ENCODE measurements at places on chromosomes 11 and 22. TPM values are rescaled to one million over a fixed set of nuclear protein-coding genes. Genes with fewer than 3 reads are reported as not detected.
A peak's percentile ranks its signal among the peaks of the same experiment; 100 is the strongest.

DNA sequence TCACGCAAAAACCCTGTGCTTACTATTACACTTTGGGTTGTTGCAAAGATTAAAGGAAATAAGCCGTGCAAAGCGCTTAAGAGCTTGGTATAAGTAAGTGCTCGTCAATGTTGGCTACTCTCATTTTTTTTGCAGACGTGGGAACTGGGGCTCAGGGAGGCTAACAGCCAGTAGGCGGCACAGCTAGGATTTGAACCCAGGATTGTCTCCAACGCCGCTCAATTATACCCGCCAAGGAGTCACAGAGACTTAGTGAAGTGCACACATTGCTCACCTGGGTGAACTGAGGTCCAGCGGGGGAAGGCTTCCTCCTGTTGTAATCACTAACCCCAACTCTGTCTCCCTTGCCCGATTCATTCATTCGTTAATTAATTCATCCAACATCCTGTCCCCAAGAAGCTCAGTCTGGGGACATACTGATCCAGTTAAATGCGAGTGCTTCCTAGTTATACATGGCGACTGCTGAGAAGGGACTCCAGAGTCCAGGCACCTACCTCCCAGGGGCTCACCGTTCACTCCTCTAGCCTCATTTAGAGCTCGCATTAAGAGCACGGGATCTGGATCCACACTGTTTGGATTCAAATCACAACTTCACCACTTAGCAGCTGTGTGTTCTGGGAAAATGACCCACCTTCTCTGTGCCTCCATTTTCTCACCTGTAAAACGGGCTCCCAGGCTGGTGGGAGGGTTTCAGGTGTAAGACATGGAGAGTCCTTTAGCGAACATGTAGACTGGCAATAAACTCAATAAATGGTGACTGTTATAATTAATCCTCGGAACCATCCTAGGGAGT lies 838 bp upstream of the MTFP1 start:
- peak overlapping the region; percentile 97 for H3K27ac ChIP-seq
- H3K4me1 ChIP-seq, result peaks cover 30% of the 10 kb centered on the region
- H3K36me3 ChIP-seq, result no peaks in the 10 kb centered on the region
- peak overlapping the region; percentile 97 for H3K4me3 ChIP-seq
- H3K27me3 ChIP-seq, result no peaks in the 10 kb centered on the region
- no peak for DNase-seq

- no peaks in the 10 kb centered on the region for H3K36me3 ChIP-seq
- H3K27me3 ChIP-seq, result peaks cover 6% of the 10 kb centered on the region
- H3K27ac ChIP-seq, result no peak overlapping the region
- no peak overlapping the region for H3K4me3 ChIP-seq
- H3K4me1 ChIP-seq, result no peaks in the 10 kb centered on the region
These were observed 822.9 kb downstream of the BRD1 start for GRCh38 chr22:49004484-49005399.

DNA sequence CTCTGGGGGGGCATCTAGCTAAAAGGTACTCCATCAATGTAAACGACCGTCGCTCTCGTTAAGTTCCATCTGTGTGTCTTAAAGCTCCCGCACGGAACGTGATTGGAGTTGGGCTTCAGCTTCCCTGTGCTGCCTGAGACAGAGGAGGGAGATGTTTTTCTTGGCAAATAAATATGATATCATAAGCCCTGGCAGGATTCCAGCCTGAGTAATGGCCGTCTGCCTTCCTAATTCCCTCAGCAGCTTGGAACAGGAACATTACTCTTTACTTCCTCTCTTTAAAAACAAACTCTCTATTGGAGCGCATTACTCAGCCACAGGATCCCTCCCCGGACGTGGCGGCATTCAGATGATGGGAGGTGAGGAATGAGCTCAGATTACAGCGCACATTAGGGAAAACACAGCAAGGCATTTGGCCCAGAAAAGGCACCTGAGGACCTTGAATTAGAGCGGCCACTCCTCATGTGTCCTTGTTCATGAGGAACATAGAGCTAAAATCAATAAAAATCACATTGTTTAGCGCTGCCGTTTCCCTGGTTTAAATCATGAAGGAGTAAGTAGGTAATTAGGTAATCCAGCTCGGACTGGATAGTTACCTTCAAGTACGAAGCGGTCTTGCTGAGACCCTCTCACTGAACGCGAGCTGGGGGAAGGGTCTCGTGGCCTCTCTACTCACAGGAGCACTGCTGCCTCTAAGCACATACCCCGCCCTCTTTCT lies 230.4 kb downstream of the ST3GAL4 start:
- no peak for DNase-seq
- H3K4me3 ChIP-seq, result no peak overlapping the region
- H3K4me1 ChIP-seq, result peaks cover 33% of the 10 kb centered on the region
- H3K36me3 ChIP-seq, result no peaks in the 10 kb centered on the region

GRCh38 chr11:44905131-44905866 lies 45.4 kb downstream of the TP53I11 start:
- no peak for DNase-seq
- peaks cover 4% of the 10 kb centered on the region for H3K4me1 ChIP-seq
- H3K36me3 ChIP-seq, result no peaks in the 10 kb centered on the region
- no peak overlapping the region for H3K27ac ChIP-seq
- no peak overlapping the region for H3K4me3 ChIP-seq

DNA sequence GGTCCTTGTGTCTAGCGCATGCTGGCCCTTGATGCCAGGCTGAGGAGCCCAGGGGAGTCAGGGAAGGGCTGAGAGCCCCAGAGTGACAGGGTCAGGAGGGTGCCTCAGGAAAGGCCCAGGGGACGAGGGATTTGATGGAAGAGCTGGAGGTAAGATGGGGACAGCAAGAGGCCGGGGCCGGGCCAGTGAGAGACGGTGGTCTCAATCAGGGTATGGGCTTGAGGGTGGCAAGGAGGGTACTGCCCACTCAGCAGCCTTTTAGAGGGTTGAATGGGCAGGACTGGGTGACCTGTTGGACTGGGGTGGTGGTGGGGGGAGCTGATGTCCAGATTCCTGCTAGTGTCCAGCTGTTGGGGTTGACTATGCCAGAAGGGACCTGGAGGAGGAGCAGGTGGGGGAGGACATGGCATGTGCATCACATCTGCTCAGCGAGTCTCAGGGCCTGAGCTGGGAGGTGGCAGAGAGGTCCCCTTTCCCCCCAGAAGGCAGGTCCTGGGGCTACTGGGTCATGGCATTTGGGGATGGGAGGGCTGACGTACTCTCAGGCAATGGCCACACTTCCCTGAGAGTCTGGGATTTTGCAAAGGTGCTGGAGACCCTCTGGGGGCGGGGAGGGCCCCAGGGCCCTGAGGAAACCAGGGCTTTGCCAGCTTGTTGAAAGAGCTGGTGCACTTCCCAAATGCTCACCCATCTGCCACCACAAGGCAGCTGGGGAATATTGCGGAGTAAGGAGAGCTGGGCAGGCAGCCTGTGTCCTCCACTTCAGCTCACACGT lies 18.4 kb downstream of the MYO7A start:
- H3K27ac ChIP-seq, result no peak overlapping the region
- H3K27me3 ChIP-seq, result peaks cover 13% of the 10 kb centered on the region

DNA sequence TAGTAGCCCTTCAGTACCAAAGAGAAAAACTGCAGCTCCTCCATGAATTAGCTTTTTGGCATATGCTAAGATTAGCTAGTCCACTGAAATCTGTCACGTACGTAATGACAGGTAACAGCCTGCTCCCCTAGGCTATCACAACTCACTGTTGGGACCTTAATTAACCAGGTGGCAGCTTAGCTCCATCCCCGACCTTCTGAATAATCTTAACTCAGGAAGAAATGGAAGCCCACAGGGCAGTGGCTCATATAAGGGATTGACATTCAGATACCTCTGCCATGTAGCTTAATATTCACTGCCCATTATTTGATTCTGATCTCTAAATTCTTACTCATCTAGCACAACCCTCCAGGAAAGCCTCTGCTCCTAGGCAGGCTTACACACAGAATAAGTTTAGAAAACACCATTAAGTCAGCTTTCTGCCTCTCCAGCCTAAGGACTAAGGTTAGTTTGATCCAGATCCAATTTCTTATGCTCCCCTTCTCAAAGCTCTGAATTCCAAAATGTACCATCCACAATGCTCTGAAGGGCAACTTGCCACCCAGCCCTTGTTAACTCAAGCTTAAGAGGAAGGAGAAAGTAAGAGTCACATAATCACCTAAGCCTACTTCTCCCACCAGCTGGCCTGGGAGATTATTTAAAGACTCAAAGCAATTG lies 5.0 kb downstream of the HSPA8 start:
- H3K36me3 ChIP-seq, result peaks cover 57% of the 10 kb centered on the region
- DNase-seq, result no peak
- H3K27me3 ChIP-seq, result no peaks in the 10 kb centered on the region
- H3K27ac ChIP-seq, result peak overlapping the region; percentile 63
- H3K4me1 ChIP-seq, result peaks cover 51% of the 10 kb centered on the region

DNA sequence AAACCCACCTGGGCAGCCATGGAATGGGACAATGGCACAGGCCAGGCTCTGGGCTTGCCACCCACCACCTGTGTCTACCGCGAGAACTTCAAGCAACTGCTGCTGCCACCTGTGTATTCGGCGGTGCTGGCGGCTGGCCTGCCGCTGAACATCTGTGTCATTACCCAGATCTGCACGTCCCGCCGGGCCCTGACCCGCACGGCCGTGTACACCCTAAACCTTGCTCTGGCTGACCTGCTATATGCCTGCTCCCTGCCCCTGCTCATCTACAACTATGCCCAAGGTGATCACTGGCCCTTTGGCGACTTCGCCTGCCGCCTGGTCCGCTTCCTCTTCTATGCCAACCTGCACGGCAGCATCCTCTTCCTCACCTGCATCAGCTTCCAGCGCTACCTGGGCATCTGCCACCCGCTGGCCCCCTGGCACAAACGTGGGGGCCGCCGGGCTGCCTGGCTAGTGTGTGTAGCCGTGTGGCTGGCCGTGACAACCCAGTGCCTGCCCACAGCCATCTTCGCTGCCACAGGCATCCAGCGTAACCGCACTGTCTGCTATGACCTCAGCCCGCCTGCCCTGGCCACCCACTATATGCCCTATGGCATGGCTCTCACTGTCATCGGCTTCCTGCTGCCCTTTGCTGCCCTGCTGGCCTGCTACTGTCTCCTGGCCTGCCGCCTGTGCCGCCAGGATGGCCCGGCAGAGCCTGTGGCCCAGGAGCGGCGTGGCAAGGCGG lies 11.4 kb upstream of the ARHGEF17 start:
- no peak overlapping the region for H3K27ac ChIP-seq
- no peak for DNase-seq
- H3K4me3 ChIP-seq, result no peak overlapping the region
- H3K36me3 ChIP-seq, result no peaks in the 10 kb centered on the region
- peaks cover 5% of the 10 kb centered on the region for H3K4me1 ChIP-seq

DNA sequence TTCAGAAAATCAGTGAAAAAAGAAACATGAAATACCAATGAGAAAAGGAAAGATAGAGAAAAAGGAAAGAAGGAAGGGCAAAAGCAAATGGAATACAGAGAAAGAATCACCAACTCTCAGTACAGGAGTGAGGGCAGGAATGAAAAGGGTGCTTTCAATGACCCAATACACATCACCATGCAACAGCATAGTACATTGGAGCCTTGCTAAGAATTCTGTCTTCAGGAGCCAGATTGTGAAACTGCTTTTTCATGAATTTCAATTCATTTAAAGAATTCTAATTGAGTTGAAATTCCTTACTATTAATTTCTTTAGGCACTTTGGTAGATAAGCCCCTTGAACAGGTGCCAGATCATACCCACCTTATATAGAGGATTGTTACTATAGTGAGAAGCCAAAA lies 34.9 kb downstream of the BLID start:
- no peak overlapping the region for H3K27ac ChIP-seq
- H3K4me1 ChIP-seq, result peaks cover 6% of the 10 kb centered on the region
- no peak overlapping the region for H3K4me3 ChIP-seq
- H3K36me3 ChIP-seq, result no peaks in the 10 kb centered on the region
- no peaks in the 10 kb centered on the region for H3K27me3 ChIP-seq
- no peak for DNase-seq

ARHGEF17 gene
- total RNA-seq, result 69.7 TPM

Measured in type B pancreatic cell (in vitro differentiated cells).